ENCODE measurements at places on chromosomes 7 and 10. TPM values are rescaled to one million over a fixed set of nuclear protein-coding genes. Genes with fewer than 3 reads are reported as not detected.

DBNL gene
- total RNA-seq: 99.0 TPM

STK31 gene
- total RNA-seq: 0.10 TPM

GHRHR gene
- not detected for total RNA-seq

PON1 gene
- total RNA-seq: 0.19 TPM
